ENCODE measurements at places on chromosomes 2 and 18.
A peak's percentile ranks its signal among the peaks of the same experiment; 100 is the strongest.

GRCh38 chr2:51813247-51813646 is 781.3 kb upstream of the NRXN1 start:
- no peak for DNase-seq

DNA sequence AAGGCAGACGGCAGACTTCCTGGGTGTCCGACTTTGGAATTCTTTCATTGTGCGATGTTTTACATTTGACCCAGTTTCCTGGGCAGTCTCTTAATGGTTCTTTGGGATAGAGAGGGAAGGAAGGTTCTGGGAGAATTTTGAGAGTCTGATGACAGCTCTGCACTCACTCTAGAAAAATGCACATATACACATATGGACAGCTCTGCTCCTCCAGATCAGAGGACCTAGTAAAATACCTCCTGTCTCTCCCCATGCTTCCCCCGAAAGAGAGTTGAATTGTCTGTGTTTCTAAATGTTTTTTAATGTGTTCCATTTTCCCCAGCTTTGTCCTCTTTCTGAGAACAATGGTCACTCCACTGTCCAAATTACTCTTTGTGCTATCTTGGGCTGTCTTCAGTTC is 102.0 kb upstream of the CXCR4 start:
- DNase-seq: no peak

DNA sequence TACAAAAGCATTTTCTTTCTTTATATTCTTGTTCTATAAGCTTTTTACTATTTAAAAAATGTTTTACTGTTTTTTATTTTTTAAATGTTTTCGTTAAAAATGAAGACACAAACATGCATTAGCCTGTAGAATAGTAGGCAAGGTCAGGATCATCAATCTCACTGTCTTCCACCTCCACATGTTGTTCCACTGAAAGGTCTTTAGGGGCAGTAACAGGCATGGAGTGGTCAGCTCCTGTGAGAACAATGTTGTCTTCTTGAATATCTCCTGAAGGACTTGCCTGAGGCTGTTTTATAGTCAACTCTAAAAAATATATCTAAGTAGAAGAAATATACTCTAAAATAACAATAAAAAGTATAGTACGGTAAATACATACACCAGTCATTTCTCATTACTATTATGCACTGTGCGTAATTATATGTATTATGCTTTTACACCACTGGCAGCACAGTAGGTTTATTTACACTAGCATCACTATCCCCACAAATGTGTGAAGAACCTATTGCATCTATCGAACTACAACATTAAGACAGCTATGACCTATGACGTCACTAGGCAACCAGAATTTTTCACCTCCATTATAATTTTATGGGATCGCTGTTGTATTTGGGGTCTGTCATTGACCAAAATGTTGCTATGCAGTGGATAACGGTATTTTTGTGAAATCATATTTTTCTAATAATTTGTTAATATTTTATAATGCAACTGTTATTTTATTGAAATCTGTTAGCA is 764.3 kb downstream of the METTL4 start:
- DNase-seq: no peak

DNA sequence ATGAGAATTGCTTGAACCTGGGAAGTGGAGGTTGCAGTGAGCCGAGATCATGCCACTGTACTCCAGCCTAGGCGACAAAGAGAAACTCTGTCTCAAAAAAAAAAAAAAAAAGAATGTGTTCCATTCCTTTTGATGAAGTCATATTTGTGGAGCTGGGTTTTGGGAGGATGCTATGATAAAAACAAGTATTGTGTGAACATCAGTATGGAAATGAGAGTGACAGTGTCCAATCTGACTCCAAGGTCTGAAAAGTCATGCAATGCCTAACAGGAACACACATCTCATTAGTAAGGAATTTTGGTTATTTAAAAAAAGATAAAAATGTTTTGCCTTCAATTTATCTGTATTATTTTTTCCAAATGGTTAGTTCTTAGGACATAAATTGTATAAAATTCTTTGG is 11.8 kb downstream of the GCFC2 start:
- DNase-seq: no peak

DNA sequence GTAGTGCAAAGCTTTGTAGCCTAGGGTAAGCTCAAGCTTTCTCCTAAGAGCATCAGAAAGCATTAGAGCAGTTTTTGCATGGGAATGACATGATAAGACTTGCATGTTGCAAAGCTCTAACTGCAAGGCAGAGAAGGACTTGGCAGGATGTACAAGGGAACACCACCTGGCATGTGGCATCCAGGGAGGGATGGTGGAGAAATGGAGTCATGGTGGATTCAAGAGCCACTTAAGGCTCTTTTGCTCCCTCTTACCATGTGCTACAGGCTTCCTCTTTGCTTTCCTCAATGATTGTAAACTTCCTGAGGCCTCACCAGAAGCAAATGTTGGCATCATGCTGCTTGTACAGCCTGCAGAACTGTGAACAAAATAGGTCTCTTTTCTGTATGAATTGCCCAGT is 266.0 kb downstream of the GLI2 start:
- no peak for DNase-seq

DNA sequence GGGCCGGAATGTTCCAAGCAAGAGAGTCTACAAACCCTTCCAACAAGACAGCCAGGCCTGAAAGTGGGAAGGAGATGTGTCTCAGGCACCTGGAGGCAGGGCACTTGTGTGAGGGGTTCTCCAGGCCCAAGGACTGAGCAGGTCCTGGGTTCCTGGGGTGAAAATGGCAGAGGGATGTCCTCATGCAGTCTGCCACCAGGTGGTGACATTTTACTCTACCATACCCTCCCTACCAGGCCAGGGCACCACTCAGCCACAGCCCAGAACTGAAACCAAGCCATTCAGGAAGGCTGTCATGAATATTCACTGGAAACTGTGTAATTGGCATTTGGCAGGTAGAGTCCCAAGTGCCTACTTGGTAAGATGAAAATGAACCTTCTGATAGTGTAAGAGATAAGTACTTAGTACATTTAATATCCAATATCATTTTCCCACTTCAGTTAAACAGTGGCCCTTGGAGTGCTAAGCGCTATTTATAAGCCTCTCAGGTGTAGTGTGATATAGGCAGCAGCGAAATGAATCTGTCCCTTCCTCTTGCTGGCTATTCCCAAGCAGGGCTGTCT is 185.1 kb downstream of the MYO5B start:
- DNase-seq: peak; percentile 58

GRCh38 chr18:32086881-32087280 is 4.8 kb upstream of the RNF138 start:
- no peak for DNase-seq

GRCh38 chr18:41268271-41268670 is 686.8 kb upstream of the PIK3C3 start:
- no peak for DNase-seq

DNA sequence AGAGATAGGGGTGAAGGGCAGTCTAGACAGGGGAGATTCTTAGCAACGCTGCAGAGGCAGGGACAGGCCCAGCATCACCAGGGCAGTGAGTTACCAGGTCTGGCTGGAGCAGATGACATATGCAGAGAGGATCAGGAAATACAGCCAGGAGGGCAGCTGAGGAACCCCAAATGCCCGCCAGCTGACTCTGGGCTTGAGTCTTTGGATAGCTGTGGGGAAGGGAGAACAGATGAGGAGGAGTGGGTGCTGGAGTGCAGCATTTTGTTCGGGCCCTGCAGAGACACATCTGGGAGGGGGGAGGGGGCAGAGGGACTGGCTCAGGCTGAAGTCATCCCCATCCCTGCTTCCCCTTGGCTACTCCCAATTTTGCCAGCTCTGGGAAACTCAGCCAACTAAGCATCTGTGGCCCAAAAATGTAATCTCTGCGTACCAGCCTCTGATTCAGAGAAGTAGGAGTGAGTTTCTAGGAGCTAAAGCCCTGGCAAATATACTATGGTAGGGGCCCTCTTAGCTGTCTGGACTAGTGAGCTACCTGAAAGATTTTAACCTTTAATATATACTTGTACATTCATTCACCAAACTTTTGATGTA is 214.5 kb downstream of the ZBTB7C start:
- no peak for DNase-seq

- DNase-seq: no peak
These were observed 49.4 kb downstream of the LONRF2 start for GRCh38 chr2:100272841-100273329.

DNA sequence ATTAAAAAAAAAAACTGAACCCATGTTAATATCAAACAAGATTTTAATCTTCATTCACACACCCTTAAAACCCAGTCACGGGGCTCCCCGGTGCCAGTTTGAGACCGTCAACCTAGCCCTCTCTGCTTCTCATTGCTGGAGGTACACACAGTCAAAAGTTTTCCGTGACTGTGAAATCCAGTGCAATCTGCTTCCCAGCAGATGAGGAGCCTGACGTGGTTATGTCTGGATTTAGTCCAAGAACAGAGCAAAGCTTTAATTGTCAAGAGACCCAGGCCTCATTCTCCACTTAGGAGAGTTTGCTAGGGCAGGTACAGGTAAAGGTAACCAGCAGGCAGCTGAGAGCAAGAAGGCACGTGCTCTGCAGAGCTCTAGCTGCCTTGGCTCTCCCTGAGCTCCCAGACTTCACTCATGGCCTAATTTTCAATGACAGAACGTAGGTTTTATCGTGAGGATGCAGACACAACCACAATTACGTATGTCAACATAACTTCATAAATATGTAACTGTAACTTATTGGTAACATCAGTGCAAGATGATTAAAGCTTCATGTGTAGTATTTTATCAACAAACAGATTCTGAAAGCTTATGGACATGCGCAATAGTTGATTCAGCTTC is 56.3 kb downstream of the SLC16A14 start:
- DNase-seq: no peak

DNA sequence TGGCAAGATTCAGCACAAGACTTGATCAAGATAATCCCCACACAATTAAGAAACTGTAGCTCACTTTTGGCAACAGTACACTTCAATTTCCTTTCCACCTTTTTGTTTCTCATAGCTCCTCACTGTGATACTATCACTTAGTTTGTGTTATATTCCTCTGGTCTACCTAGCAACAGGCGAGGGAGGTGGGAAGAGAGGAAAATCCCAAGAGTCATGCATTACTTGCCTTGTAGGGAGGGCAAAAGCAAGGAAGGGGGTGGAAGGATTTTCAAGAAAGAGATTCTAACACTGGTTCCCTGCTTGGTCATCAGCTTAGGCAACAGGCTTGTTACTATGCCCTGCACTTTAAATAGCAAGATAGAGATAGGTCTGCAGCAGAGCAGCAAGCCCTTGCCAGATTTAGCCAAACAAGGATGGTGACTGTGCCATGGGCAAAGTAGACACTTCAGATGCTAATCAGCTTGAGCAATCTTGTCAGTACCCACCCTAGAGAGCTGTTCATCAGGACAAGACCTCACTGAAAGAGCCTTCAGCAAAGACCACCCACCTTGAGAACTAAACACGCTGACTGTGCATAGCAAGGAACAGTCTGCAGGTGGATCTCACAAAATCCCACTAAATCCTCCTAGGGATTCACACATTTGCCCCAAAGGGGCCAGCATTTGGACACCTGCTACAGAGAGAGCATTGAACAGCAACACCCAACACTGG is 134.6 kb downstream of the MBD2 start:
- DNase-seq: no peak

GRCh38 chr2:191598296-191598695 is 79.6 kb upstream of the NABP1 start:
- DNase-seq: no peak

- DNase-seq: no peak
These were observed 193.8 kb upstream of the OSR1 start for GRCh38 chr2:19552270-19552669.

DNA sequence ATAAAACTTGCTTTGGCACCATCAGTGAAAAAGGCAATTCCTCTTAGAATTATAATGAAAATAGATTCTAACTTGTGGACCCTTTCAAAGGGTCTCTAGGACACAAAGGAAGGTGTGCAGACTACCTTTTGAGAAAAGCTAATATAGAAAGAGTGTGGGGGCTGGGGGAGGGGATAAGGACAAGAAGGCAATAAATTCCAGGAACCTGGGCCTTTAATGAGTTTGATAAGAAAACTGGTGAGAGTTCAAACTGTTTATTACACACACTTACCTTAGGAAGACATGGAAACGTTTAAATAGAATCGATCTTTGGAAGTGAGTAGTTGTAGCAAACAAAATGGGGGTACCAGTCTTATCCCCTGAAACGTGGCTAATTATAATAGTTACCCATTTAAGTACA is 39.6 kb upstream of the PGAP1 start:
- DNase-seq: peak; percentile 29

DNA sequence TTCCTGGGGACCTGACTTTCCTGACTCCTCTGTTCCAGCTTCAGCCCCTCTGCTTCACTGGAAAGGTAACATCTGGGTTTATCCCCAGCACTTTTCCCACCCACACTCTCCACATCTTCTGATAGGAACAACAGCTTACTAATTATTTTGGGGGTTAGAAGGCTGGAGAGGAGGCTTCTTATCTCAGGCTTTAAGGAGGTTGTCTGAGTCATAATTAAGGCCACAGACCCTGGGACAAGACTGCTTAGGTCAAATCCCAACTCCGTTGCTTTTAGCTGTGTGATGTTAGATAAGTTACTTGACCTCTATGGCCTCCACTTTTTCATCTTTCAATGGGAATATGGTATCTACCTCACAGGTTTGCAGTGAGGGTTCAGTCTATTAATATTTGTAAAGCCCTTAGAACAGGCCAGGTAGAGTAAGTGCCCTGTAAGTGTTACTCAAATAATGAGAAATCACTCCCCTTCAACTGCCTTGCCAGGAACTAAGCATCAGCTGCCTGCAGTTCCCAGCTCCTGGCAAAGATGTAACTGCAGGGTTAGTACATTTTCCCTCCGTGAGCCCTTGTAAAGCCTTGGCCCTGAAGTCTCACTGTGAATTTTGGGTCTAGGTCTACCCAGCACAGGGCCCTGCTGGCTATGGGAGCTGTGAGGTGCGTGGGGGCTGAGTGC is 123.6 kb downstream of the MTX2 start:
- no peak for DNase-seq

DNA sequence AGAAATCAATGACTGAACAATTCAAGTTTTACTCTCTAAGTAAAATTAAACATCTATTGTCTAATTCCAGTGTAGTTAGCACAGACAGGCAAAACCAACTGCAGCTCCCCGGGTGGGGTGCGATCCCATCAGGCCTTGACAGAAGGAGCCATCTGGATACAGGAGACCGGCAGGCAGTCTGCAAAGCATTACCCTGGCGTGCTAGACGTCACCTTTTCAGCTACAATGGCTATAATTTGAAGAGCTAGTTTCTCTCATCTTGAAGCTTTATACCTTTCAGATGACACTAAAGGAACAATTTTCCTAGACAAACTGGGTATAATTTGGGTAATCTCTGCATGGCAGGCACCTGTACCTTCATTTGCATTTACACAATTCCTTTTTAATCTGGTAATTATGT is 761.5 kb upstream of the SOX11 start:
- DNase-seq: no peak

- DNase-seq: no peak
These were observed 577 bp upstream of the TANC1 start for GRCh38 chr2:158967731-158968395.

- DNase-seq: peak; percentile 41
These were observed 55.5 kb downstream of the PIGN start for GRCh38 chr18:62131301-62131909.

DNA sequence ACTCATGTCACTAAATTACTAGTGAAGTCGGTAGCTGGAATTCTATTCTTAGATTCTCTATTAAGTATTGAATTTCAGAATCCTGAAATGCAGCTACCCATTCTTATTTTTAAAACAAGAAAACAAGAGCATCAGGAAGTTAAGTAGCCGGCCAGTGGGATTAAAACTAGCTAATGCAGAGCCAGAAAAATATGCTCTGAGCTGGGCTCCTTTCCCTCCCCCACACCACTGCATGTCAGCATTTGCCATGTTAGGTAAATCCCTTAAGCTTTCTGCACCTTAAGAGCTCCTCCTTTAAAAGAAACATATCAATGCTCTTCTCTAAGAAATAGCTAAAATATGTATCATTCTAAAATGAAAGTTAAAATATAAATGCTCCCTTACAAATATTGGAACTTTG is 72.2 kb upstream of the MFF start:
- no peak for DNase-seq
